Mucosa of descending colon (tissue), 3 donors: ENCODE measurements at places on chromosomes 12 and 14.
A peak's percentile ranks its signal among the peaks of the same experiment; 100 is the strongest.

DNA sequence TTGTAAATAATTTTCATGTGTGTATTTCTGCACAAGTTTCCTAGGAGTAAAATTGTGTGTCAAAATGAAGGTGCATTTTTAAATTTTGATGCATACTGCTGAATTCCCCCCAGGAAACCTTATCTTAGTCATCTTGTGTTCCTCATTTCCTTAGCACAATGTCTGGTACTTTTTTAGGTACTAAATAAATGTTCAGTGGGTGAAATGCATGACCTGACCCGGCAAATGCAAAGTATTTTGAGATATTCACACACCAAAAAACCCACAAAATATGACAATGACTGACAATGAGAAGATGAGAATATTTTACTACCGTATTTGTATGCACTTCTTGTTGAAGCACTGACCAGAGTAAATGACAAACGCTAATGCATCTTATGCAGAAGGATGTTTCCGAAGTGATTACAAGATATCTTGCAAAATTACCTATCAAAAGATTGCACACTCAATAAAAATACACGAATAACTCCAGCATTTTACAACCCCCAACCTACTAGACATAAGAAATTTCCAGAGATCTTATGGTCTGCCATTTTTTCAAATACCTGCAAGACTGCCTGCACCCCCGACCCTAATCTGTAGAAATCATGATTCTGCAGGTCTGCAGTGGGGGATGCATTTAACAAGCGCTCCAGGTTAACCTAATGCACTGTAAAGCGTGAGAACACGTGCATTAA, 895 bp upstream of the PRKAB1 start:
- no peak for DNase-seq

- DNase-seq, result no peak
Observed at GRCh38 chr12:25935355-25936144, 22.9 kb upstream of the RASSF8 start.

GRCh38 chr12:77795699-77796098, 35.0 kb upstream of the NAV3 start:
- DNase-seq, result no peak

DNA sequence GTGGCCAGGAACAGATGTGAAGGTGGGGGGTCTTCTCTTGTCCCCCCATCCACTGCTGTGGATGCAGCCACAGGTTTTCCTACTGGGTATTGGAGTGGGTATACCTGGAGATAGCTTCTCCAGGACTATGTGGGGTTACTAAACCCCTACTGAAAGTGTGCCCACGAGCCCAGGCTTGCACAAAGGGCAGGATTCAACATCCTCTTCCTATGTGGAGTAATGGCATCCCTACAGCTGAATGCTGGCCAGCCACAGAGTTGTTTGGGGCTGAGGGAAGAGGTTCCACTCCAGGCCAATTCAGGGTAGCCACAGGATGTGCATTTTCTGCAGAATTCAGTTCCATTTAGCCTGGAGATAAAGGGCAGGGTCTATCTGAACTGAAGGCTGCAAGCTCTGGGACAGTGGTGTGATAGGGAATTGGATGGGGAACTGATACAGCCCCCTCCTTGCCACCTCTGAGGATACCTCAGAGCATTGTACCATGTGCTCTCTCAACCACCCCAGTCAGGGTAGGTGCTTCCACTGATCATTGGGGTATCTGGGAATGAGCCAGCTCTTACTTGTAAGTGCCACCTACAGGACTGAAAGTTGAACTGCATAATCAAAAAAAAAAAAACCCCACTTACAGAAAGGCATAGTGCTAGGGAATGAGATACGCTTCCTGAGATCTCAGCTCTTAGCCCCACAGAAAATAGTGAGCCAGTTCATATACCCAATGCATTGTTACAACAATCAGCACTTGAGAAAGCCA, 187.1 kb downstream of the KITLG start:
- DNase-seq, result no peak

DNA sequence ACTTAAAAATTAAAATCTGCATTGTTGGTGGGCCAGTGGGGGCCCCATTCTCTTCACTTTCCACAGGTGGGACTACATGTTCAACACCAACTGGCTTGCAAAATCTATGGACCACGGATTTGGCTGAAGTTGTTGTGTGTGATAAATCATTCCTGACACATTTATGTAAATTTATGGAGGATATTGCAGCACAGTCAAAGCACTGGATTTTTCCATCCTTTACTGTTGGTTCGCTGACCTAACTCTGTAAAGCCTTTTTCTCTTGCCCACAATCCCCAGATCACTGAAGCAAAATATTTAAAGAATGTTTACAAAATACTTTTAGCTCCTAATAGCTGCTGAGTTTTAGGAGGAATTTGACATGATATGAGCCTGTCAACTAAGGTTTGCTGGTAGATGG, 219.7 kb upstream of the PRICKLE1 start:
- no peak for DNase-seq

- DNase-seq, result no peak
Observed at GRCh38 chr12:104602896-104603295, 146.1 kb downstream of the CHST11 start.

DNA sequence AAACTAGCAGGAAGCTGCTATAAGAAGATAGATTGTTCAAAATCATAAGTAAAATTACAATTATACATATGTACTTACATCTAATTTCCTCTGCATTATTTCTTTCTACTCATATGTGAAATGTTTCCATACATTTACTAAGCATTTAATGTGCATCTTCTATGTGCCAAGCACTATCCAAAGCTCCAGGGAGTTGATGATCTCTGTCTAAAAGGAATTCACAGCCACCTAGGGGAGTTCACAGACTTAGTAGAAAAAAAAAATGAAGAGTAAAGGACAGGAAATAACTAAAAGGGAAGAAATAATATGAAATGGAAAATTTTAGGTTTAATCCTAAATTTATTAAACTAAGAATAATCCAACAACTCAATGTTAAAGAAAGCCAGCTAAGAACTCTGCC, 91.7 kb downstream of the EFCAB11 start:
- DNase-seq, result no peak

GRCh38 chr14:94129758-94130414, 482 bp upstream of the IFI27L2 start:
- no peak for DNase-seq

DNA sequence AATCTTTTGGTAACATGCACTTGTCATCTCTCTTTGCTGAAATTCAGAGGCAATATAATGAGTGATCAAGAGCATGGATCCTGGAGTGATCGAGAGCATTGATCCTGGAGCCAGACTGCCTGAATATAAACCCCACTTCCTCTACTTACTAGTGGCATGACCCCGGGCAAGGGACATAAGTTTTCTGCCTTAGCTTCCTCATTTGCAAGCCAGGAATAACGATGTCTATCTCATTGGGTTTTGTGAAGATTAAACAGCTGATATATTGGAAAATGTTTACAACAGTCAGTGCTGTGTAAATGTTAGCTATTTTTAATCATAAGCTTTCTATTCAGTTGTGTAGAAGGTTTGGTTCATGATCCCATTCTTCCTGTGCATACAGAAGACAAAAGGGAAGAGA, 2.4 kb upstream of the CSRNP2 start:
- no peak for DNase-seq

DNA sequence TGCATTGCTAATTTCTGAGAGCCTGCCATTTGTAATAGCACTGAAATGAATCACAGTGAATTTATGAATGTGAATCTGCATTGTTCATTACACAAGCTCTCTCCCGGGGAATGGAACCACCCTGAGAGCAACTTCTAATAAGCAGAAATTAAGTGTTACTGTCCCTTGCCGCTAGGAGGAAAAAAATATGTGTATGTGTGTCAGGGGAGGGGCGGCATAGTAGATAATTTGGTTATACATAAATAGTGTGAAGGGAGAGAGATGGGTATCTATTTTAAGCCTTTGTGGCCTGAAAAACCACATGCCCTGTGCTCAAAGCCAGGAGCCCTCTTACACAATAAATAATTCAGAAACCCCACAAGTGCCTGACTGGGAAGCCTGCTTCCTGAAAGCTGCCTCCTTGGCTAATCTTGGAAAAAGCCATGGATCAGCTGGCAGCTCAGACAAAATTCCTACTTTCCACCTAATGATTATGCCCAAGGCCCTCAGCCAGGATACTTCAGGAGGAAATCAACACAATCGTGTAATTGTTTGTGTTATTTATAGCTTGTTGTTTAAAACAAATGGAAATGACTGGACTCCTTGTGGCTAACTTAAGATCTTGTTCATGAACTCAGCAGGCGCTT, 366.2 kb upstream of the KITLG start:
- no peak for DNase-seq

DNA sequence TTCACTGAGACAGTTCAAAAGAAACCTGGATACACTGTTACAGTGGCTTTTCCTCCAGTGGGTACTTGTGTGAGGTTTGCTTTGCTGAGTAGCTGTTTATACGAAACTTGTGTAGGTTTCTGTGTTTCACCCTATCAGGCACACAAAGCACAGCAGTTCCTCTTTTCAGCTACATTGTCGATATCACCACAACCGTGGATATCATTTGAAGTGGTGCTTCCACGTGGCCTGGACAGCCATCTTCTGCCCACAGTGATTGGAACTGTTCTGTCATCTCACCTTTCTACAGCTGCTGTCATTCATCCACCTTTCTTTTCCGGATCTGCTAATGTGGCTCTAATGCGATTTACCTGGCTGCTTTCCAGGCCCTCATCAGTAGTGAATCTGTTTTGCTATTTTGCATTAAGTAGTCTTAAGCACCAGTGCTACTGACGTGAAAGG, 368.8 kb downstream of the SYT1 start:
- no peak for DNase-seq

DNA sequence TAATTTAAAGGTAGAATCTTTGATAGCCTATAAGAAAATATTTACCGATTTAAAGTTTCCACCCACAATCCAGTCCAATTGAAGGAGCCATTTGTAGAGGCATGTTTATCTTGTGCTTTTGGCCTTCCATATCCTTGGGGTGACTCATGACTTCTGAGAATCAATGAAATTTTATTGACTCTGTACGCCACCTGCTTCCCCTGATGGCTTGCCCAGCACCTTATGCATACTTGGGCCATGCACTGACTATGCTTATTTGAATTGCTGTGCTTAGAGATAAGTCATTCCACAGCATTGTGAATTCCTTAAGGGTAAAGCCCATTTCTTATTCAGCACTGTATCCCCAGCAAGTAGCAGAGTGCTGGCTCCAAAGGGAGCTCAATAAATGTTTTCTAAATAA, 954.8 kb upstream of the SEL1L start:
- DNase-seq, result no peak

DNA sequence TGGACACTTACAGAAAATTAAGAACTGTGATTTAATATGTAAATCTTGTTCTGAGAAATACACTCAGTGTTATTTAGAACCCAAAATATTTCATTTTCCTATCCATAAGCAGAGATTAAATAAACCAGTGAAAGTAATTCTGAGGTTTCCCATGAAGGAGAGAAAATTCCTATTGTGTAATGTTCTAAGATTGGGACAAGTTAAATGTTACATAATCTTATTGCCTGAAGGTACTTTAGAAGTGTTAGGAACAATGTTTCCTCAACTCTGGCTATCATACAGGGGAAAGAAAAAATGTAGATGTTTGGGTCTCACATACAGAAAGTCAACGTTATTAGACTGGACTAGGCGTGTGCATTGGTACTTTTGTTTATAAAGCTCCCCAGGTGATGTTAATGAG, 281.9 kb upstream of the SYT10 start:
- no peak for DNase-seq

GRCh38 chr12:80937391-80938238, at the start of gene LIN7A:
Gene LIN7A, minus strand, starts transcription at chr12:80937934. Its CDS starts 212 bp downstream, at chr12:80937722.
- no peak for DNase-seq

- no peak for DNase-seq
Observed at GRCh38 chr12:94676031-94676641, 25.8 kb upstream of the TMCC3 start.

- no peak for DNase-seq
Observed at GRCh38 chr12:62693376-62694050, 226.9 kb downstream of the MON2 start.

DNA sequence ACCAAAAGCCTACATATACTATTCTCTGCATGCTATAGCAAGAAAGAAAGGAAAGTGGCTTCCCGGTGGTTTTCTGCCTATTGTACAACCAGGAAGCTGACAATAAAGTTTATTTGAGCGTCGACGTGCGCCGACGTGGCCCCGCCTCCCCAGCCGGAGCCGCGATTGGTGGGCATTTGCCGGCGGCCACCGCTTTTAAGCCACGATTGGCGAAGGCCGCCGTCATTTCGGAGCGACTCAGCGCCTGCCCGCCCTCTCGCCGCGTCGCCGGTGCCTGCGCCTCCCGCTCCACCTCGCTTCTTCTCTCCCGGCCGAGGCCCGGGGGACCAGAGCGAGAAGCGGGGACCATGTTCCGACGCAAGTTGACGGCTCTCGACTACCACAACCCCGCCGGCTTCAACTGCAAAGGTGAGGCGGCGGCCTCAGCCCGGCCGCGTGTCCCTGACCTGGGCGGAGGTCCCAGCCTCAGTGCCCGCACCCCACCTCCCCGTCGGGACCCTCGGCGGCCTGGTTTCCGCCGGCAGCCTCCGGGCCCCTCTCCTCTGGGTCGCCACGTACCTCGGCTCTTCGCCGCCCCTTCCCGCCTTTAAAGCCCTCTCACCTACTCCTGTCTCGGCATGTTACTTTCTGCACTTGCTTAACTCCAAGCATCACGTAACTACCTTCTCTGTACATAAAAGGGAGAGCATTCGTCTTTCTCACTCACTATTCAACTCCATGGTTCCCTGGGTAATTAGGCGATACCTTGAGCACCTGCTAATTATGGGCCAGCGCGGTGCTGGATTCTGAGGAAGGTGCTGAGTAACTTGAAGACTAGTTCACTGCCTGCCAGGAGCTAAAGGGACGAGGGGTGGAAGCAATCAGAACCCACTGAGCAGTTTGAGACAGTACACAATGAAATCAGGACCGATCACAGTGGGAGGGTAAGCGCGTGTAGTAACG, at the start of gene RTRAF:
RTRAF (plus strand) TSS at position 254 of the 942 bp plus-strand sequence; CDS start at position 348, 94 bp downstream.
- peak; percentile 96 for DNase-seq

- DNase-seq, result no peak
Observed at GRCh38 chr14:56241461-56241860, 123.2 kb downstream of the PELI2 start.

DNA sequence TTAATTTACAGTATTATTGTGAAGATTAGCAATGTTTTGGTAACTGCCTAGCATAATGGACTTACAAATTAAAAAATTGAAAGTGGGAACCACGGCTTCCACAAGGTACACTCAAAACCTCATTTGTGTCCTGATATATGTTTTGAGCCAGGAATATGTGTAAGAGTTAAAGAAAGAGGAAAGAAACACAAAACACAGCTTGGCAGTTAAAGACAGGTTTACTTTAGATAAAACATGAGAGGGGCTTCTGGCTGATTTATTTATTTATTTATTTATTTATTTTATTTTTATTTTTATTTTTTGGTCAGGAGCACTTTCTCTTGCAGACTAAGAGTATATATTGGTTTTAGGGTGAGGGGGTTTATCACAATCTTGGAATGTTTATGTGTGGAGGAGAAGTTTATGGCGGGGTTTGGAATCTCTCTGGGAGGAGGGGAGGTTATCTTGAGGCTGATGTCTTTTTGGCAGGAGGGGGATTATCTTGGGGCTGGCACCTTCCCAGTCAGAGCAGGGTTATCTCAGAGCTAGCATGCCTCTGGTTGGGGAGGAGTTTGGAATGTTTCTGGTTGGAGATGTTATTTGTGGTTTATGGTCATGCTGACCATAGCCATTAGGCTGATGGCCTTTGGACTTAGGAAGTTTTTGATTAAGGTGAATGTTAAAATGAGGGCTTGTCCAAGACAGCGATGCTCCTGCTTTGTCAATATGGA, 436.7 kb downstream of the DAD1 start:
- no peak for DNase-seq
